Activated naive CD8-positive, alpha-beta T cell treated with anti-CD3 and anti-CD28 coated beads, Interleukin-2, amount 10 ng/mL, durations not matched to agents 7 days and 5 days (primary cell): ENCODE measurements at places on chromosomes 3 and 15.
A peak's percentile ranks its signal among the peaks of the same experiment; 100 is the strongest.

DNA sequence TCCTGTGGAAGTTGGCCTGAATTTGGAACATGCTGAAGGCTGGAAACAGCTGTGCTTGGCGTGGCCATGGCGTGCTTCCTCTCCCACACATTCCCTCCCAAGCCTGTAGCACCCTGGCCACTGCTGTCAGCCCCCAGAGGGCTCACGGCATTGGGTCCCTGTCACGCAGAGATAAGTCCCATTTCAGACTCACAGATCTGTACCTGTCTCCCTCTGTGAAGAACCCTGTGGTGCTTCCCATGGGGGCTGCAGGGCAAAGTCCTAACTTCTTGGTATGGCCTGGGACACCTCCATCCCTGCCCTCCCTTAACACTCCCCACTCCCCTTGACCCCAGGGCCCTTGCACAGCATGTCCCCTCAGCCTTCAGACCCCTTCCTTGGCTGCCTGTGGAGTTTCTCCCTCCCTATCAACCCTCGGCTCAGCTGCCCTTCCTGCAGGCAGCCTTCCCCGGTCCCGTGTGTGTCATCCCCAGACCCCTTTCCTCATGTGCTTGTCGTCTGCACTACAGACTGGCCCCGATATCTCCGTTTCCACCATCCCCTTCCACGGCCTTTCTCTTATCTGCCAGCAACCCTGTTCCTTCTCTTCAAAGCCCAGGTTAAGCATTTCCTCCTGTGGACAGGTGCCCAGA, 28.6 kb downstream of the ABTB1 start:
- no peak for DNase-seq

- DNase-seq: no peak
Measured at GRCh38 chr15:67917037-67917436, 77.2 kb upstream of the RNU6-1 start.

DNA sequence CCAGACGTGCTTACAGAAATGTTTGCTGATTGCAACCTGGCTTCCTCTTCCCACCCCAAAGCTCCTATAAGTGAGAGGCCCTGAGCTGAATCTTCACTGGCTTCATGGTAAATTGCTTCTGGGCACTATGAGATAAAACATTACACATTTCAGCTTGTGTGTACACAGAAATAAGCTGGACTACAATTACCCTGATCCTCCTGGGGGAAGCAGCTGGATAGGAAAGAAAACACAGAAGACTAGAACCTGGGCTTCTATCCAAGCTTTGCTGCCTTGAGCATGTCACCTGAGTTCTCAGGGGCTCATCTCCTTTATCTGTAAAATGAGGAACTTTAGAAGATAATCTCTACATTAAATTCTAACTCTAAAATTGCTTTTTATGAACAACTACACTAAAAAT, 40.3 kb downstream of the THBS1 start:
- DNase-seq: no peak

DNA sequence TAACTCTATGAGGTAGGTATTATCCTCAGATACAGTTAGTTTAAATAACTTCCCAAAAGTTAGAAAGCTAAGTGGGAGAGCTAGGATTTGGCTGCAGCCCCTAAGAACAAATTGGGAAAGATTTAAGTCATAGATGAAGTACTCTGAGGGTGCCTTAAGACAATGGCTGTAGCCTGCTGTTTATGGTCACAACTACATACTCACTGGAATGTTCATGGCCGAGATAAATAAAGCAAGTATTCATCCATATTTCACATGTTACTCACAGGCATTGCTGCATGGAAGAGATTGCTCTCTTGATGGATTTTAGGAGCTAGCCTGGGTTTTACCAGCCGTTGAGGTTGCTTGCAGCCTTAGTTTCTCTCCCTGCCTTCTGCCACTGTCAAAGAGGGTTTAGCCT, 145.0 kb downstream of the CMSS1 start:
- no peak for DNase-seq

DNA sequence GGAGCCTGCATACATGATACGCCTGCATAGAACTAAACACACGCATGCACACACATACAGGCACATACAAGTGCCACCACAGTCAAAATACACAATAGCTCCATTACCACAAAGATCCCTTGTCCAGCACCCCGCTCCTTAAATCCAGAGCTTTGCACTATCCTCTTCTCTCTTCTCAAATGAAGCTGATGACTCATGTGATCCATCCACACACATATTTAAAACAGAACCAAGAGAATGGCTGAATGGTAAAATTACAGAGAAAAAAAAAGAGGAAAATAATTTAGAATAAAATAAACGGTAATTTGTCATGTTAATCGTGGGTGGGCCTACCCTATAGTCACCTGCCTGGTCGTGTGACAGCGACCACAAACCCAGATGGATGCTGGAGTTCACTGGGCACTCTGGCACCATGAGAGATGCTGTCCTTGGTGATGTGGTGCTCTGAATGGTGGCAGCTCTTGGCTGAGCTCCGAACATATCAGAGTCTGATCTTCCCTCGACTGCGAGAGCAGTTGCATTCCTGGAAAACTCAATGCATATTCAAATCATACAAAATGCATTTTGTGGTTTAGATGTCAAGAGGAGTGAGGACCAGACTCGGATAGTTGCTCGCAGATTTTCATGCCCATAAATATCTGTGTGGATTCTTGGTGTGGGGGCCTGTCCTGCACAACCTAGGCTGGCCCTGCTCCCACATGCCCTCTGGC, 8.9 kb downstream of the IQSEC1 start:
- DNase-seq: no peak

GRCh38 chr3:45549961-45550360, 44.6 kb upstream of the LIMD1 start:
- no peak for DNase-seq

- DNase-seq: no peak
Measured at GRCh38 chr15:40915679-40916078, 13.5 kb upstream of the DLL4 start.

DNA sequence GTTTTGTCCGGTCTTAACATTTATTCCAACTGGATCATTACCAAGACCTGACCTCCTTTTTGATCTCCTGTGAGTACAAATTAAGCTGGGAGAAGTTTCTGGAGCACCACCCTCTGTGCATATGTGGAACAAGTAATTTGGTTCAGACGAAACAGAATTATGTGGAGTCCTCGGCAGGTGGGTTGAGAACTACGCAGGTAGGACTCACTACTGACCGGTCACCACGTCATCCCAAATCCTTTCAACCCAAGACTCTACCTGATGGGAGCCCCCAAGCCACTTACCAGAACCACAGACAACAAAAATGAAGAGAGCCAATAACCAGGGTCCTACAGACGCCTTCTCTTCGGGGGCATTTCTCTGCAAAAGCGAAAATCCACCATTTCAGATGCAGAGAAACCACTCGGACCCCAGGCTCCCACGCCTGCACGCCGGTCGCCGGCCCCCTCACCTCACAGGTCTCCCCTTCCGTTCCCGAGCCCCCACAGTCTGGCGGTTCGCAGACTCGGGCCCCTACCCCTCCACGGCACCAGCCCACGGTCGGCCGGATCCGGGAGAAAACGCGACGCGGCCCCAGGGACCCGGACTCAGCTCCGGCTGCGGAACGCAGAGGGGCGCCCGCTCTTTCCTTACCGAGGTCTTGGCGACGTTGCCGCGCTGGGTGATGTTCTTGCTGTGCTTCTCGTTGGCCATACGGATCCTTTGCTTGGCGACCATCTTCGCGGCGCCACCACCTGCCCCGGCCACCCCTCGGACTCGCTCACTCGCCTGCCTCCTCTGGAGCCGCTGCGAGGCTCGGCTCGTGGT, 674 bp downstream of the SERP1 start:
- no peak for DNase-seq

GRCh38 chr15:100245487-100245820, 96.3 kb downstream of the ADAMTS17 start:
- no peak for DNase-seq

GRCh38 chr3:198030125-198030524, 70.1 kb downstream of the LMLN start:
- no peak for DNase-seq

GRCh38 chr15:78003539-78004008, 73.9 kb downstream of the TBC1D2B start:
- DNase-seq: no peak

- DNase-seq: peak; percentile 30
Measured at GRCh38 chr15:95025924-95026728, 794.8 kb downstream of the MCTP2 start.
